ENCODE measurements at places on chromosomes 1 and 21.

DNA sequence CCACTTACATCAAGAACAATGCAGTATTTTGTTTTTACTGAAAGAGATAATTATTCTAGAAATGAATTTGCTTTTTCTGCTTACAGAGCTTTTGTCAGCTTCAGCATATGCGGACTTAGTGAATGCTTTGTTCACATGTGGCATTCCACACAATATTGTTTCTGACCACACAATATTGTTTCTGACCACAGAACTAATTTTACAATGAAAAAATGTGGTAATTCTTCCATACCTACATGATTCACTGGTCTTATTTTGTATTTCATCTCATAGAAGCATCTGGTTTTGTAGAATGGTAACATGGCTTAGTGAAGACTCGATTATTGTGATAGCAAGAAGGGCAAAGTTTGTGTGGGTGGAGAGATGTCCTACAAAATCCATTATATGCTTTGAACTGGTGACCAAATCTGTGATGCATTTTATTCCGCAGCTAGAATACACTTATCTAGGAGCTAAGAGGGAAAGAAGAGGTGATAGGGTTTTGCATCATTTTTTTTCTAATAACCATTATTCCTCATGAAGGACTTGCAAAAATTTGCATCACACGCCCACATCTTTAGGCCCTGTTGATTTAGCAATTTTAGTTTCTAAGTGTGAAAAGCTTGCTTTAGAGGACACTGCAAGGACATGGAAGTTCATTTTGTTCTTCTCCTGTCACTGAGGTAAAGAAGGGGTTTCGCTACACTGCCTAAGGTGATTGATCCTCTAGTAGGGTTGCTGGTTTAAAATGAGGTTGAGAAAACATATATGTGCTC, 75.3 kb downstream of the HLX start:
- no peak for DNase-seq

DNA sequence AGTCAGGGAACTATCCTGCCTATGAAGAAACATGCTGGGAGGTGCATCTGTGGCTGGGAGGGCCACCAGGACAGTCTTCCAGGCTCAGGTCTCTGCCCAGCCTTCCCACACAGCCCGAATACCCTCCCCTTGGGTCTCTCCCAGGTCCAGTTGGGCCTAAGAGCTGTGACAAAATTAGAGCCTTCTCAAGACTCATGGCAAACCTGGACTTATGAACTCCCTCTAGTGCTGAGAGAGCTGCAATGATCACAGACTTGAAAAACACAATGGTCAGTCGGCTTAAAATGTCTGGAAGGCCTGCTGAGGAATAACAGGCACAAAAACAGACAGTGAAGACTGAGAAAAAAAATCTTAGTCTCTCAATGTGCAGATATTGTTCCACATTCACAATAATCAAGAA, 325.1 kb downstream of the BRINP2 start:
- DNase-seq = no peak

GRCh38 chr1:178875936-178876335, 5.1 kb upstream of the ANGPTL1 start:
- DNase-seq = no peak

- DNase-seq = no peak
Measured at GRCh38 chr21:42672699-42673458, 19.5 kb downstream of the PDE9A start.

DNA sequence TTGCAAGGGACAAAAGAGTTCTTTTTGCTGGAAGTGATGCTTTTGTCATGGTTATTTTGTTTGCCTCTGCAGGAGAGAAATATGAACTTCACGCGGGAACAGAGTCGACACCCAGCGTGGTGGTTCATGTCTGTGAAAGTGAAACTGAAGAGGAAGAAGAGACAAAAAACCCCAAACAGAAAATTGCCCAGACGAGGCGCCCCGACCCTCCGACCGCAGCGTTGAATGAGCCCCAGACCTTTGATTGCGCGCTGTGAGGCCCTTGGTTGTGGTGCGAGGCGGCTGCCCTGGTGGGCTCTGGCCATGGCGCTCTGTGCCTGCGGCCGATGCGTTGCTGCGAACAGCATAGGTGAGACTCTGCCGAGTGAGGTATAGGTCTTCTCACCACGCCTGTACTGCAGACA, 20.9 kb upstream of the NCMAP start:
- DNase-seq = peak; percentile 50

DNA sequence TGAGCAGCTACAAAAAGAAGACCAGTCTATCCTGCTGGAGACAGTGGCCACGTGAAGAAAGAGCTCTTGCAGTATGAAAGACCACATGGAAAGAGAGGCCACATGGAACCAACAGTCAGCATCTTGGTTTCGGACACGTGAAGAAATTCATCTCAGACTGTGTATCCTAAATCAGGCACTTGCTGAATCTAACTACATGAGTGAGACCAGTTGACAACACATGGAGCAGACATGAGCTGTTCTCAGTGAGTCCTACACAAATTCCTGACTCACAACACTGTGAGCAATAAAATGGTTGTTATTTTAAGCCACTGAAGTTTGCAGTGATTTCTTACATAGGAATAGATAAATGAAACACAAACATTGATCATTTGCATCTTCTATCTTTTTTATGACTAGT, 2.4 kb upstream of the TAF1A start:
- no peak for DNase-seq

GRCh38 chr1:25575191-25575590, 31.8 kb downstream of the LDLRAP1 start:
- DNase-seq = no peak

GRCh38 chr1:182875889-182876288, 36.7 kb downstream of the DHX9 start:
- DNase-seq = no peak

GRCh38 chr1:79204779-79205479, 198.4 kb upstream of the ADGRL4 start:
- DNase-seq = no peak

DNA sequence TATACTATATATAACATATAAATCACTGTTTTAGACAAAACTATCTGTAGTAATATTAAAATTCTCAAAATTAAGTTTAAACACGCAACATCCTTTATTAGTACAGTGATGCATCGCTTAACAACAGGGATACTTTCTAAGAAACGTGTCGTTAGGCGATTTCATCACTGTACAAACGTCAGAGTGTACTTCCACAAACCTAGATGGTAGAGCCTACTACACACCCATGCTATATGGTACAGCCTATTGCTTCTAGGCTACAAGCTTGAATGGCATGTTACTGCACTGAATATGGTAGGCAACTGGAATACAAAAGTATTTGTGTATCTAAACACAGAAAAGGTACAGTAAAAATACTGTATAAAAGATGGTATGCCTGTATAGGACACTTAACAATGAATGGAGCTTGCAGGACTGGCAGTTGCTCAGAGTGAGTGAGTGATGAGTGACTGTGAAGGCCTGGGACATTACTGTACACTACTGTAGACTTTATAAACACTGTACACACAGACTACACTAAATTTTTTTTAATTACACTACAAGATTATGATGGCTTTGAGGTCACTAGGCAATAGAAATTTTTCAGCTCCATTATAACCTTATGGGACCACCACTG, 10.5 kb downstream of the FOXJ3 start:
- DNase-seq = no peak
